GM04504 (cell line): ENCODE measurements at places on chromosomes 1 and 21.

- peak; percentile 96 for DNase-seq
These were observed 32.2 kb downstream of the BATF3 start for GRCh38 chr1:212667223-212668139.

DNA sequence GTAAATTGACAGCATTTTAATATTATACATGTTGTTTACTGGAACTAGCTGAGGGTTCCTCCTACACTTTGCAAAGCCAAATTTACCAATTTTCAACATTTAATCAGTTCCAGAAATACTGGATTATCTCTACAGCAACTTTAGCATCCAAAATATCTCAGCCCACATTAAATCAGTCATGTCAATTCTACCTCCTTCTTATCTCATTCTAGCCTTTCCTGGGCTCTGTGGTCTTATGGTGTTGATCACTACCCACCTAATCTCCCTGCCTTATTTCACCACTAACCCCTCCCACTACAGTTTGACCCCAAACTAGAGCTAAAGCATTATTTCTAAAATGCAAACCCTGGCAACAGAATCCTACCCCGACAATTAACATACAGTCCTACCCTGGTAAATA is 3.3 kb downstream of the OMA1 start:
- DNase-seq, result no peak

DNA sequence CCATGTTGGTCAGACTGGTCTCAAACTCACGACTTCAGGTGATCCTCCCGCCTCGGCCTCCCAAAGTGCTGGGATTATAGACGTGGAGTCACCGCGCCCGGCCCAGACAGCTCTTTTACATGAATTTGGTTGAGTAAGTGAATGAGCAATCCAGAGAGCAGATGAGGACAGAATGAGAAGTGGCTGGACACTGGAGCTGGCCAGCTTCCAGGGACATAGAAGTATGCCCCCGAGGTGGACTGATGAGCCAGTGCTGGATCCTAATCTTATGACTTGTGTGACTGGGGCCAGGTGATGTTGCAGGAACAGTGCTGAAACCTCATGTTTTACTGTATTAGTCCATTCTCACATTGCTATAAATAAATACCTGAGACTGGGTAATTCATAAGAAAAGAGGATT is 35.9 kb upstream of the KANK4 start:
- no peak for DNase-seq

DNA sequence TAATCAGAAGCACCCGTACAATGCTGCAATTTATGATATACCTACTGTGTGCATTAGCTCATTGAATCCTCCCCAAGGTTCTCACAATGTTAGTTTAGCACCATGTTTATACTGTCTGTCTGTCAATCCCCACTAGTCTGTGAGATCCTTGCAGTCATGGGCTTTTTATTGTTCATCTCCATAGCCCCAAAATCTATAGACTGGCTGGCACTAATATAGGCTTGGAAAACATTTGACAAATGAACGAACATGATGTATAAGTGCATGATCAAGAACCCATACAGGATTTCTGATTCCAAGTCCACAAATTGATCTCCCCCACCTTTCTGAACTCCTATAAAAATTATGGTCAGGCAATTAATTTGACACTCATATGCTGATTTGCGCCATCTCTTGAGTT is 290.0 kb downstream of the OMA1 start:
- no peak for DNase-seq

DNA sequence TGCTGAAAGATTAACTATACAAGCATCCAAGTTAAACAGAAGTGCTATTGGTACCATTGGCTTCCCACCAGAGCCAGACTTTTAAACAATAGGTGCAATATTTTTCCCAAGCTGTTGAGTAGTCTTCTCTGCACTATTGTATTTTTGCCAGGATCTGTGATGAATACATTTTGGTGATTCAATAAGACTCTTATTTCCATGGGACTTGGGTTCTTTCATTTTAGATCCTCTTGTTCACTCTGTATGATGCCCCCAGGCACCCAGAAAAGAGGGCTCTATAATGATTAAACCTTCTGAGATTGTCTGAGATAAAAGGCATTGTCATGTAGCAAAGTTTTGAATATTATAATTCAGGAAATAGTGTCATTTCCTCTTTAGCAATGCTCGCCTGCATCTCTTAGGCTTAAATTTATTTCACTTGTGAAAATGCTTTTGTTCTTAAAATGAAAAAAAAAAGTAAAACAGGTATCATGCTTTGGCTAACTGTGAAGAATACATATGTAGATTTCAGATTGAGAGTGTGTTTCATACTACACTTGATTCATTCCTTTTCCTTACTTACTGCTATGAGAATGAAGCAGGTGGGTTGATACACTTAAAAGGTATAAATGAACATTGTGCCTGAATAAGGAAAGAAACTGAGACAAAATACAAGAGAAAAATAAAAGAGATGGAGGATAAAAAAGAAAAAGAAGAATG is 275.0 kb downstream of the HMCN1 start:
- DNase-seq, result no peak

DNA sequence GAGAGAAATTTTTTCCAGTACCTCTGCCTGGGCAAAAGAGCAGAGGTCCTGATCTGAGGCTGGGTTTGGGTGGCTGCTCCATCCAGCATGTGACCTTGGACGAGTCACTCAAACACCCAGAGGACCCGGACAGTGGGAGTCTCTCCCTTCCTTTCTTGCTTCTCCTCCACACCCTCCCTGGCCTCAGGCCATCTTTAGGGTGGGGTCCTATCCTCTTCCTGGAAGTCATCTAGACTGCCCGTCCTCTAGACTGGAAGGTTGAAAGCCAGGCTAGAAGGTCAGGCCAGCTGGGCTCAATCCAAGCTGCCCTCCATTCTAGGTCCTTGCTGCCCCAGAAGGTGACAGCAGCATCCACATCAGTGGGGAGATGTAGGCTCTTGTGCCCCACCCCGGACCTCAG is 599.5 kb downstream of the MATN1 start:
- no peak for DNase-seq

- no peak for DNase-seq
These were observed 475.6 kb upstream of the B3GALT2 start for GRCh38 chr1:193662030-193662429.
